ENCODE measurements at places on chromosomes 7 and 10.
A peak's percentile ranks its signal among the peaks of the same experiment; 100 is the strongest.

DNA sequence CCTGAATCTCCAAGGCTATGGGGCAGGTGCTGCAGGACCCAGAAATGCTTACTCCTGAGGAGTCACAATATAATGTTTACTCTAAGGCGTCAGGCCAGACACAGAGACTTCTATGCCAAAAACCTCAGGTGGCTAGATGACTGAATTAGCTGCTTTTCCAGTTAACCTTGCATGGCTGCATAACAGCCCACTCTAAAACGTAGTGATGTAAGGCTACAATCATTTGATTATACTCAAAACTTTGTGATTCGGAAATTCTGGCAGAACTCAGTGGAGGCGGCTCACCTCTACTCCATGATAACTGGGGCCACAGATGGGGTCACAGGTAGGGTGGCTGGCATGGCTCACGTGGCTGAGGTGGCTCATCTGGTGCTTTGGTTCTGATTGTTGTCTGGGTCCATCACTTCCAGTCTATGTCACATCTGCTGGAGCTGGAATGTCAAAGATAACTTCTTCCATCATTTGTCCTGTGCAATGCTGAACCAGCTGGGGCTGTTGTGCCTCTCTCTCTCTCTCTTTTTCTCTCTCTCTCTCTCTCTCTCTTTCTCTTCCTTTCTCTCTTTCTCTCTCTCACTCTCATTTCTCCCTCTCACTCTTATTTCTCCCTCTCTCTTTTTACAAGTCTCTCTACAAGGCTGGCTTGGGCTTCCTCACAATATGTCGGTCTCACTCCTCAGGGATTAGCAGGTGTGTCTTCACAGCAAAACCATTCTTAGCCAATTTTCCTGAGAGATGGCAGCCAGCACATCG, 11.8 kb downstream of the TMEM72 start:
- no peak for DNase-seq

DNA sequence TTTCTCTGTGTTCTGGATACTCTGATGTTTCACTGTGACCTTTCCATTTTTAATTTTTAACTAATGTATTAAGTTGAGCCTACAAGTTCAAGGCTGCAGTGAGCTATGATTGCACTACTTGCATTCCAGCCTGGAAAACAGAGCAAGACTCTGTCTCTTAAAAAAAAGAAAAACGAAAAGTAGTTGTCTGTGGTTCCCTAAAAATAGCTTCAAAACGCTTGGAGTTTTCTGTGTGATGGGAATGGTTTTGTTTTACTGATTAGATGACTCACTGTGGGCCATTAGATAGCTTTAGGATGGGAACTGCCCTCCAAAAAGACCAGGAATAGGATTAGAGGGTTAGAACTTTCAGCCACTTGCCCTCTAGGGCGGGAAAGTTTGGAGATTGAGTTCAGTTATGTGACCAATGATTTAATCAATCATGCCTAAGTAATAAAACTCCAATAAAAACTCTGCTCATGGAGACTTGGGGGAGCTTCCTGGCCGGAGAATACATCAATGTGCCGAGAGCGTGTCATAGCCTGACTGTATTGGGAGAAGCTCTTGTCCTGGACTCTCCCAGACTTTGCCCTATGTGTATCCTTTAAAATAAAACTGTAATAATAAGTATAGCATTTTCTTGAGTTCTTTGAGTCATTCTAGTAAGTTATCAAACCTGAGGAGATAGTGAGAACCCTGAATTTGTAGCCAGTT, 147.1 kb downstream of the LYZL1 start:
- DNase-seq: no peak

GRCh38 chr10:34112171-34112782, 702.8 kb downstream of the PARD3 start:
- no peak for DNase-seq

- DNase-seq: no peak
These were observed 54.3 kb upstream of the DPYSL4 start for GRCh38 chr10:132132421-132132841.

DNA sequence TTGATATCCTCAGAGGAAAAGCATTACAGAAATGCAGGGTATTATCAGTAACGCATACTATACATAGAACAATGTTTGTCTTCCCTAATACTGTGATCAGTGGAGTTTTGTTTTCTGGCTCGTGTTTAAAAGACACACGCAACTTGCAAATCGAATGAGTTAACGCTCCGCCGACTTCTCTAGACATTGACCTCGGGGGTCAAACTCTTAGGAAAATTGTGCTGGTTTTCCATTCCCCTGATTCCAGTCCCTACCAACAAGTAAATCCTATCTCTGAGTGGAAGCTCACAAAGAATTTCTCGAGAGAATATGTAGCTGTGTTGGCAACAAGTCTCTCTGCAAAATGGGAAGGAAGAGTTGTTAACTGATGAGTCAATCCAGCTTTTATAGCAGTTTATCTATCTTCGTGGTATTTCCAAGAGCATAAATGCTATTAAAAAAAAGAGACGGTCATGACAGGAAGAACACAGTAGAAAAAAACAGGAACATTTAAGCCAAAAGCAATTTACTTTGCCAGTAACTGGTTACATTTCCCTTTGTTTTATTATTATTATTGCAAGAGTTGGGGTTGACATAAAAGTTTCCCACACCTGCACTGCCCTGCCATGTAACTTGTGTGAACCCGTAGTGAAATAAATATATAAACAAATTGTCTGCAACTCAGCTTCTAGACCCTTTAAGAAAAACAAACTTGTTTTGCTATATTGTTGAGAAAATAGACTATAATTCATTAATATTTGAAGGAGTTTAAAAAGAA, 144.4 kb downstream of the ARID5B start:
- DNase-seq: no peak

- peak; percentile 61 for DNase-seq
These were observed 905 bp downstream of the ASB13 start for GRCh38 chr10:5665373-5666007.

- no peak for DNase-seq
These were observed 523.5 kb downstream of the PARD3 start for GRCh38 chr10:34291466-34292193.

DNA sequence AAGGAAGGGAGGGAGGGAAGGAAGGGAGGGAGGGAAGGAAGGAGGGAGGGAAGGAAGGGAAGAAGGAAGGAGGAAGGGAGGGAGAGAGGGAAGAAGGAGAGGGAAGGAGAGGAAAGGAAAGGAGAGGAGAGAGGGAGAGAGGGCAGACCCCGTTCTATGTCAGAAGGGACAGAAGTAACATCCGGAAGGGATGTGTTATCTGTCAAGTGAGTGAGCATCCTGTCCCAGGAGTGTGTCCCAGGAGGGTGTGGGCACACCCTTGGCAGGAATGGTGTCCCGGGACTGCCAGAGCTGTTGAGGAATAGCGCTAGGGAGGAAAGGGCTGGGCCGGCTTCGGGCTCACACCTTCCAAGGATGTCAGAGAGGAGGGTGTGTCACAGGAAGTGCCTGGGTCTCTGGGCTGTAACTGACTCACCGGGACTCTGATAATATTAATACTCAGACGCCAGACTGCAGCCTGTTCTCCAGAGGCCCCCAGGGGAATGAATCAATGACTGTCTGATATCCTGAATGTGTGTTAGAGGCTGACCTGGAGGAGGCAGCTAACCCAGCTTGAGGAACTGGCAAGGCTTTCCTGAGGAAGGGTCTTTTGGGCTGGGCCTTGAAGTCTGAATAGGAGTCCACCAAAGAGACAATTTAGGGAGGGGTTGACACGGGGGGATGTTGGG, 125.6 kb upstream of the TNRC18 start:
- DNase-seq: no peak
